ENCODE measurements at places on chromosomes 13 and 19.

- no peak for DNase-seq
Measured at GRCh38 chr19:13935765-13936510, 2.3 kb downstream of the PODNL1 start.

GRCh38 chr13:59266478-59267063 is 897.2 kb downstream of the DIAPH3 start:
- no peak for DNase-seq

GRCh38 chr13:102195566-102196462 is 206.0 kb downstream of the FGF14 start:
- no peak for DNase-seq

DNA sequence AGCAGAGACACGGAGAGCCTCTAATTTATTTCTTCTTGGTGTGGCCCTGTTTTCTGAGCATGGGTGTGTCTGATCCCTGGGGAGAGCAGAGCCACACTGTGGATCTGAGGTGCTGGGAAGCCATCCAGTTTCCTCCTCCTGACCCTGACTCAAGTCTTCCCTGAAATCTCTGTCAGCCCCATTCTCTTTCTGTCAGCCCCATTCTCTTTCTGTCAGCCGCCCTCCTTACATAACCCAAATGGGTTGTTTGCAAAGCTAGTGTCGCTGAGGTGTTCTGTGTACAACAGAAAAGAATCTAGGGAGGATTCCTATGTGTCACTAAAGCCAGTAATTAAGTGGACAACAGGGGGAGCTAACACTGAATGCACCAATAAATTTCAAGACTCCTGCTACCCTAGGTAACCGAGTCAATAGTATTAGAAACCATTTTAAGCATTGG is 50.2 kb downstream of the LRCH1 start:
- DNase-seq = no peak

DNA sequence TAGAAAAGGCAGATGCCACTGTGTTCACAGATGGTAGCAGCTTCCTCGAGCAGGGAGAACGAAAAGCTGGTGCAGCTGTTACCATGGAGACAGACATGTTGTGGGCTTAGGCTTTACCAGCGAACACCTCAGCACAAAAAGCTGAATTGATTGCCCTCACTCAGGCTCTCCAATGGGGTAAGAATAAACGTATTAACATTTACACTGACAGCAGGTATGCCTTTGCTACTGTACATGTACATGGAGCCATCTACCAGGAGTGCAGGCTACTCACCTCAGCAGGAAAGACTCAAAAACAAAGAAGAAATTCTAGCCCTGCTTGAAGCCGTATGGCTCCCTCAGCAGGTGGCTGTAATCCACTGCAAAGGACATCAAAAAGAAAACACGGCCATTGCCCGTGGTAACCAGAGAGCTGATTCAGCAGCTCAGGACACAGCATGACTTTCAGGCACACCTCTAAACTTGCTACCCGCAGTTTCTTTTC is 197.7 kb downstream of the ZNF737 start:
- no peak for DNase-seq

GRCh38 chr19:57888560-57889231 is at the start of gene ZNF814:
ZNF814 (minus strand) TSS chr19:57889037; CDS start chr19:57888802, 235 bp downstream.
- no peak for DNase-seq

GRCh38 chr13:28000567-28000966 is 12.1 kb upstream of the URAD start:
- DNase-seq = no peak

Data from Jurkat, Clone E6-1 (cell line).